ENCODE measurements at places on chromosomes 1 and 21. TPM values are rescaled to one million over a fixed set of nuclear protein-coding genes. Genes with fewer than 3 reads are reported as not detected.

DNA sequence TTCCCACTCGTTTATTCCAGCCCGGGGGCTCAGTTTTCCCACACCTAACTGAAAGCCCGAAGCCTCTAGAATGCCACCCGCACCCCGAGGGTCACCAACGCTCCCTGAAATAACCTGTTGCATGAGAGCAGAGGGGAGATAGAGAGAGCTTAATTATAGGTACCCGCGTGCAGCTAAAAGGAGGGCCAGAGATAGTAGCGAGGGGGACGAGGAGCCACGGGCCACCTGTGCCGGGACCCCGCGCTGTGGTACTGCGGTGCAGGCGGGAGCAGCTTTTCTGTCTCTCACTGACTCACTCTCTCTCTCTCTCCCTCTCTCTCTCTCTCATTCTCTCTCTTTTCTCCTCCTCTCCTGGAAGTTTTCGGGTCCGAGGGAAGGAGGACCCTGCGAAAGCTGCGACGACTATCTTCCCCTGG is 716 bp downstream of the OLIG2 start:
- DNase-seq: no peak

GRCh38 chr1:25760122-25760719 is 39.8 kb upstream of the SELENON start:
- no peak for DNase-seq

GRCh38 chr1:96488777-96489176 is 232.8 kb upstream of the PTBP2 start:
- DNase-seq: no peak

GRCh38 chr1:226551299-226551698 is 2.7 kb downstream of the STUM start:
- no peak for DNase-seq

DNA sequence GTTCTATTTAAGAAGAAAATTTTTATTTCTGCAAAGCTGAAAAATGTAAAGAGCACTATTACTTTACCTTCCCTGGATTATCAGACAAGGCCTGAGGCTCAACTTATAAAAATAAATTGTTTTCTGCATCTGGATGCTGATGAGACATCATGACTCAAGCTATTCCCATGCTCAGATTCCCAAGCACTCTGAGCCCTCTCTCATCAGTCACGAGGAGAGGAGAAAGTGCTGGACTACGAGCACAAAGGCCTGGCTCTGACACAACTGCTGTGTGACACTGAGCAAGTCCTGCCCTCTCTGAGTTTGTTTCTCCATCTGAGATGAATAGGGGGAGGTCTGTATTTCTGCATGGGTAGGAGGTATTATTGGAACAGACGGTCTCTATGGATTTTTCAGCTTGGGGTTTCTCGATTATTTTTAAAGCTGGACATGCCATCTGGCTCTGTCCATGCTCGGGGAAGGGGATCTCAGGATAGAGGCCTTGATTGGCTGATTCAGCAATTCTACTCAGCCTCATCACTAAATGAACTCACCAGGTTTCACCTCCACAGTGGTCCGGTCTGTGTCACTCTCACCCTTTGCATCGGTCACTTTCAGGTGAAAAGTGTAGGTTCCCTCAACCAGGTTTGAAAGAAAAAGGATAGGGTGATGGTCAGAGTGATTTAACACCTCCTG is 107.7 kb downstream of the KIAA0319L start:
- DNase-seq: no peak

- DNase-seq: no peak
Measured at GRCh38 chr1:50270926-50271325, 152.3 kb downstream of the DMRTA2 start.

DNA sequence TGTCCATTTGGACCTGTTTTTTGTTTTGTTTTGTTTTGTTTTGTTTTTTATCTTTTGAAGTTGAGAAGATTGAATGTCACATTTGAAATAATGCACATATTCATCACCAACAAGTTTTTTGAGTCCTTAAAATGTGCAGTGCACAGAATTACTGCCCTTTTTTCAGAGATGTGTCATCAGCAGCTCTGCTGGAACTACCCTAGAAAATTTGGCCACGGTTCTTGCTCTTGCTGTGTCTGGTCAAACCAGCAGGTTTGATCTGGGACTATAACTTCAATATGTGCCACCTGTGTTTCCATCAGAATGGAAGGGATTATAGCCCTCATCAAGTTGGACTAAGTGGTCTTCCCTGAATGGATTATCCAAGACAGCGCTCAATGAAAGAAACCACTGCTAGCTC is 24.1 kb upstream of the CNN3 start:
- DNase-seq: no peak

GRCh38 chr1:23098463-23099170 is 70.0 kb downstream of the LUZP1 start:
- DNase-seq: peak; percentile 64

- DNase-seq: peak; percentile 8
Measured at GRCh38 chr1:52686830-52687229, 11.3 kb downstream of the COA7 start.

GRCh38 chr1:58104960-58105359 is 441.6 kb downstream of the OMA1 start:
- no peak for DNase-seq

GRCh38 chr1:236282425-236282716 is 613 bp upstream of the ERO1B start:
- peak; percentile 56 for DNase-seq

DNA sequence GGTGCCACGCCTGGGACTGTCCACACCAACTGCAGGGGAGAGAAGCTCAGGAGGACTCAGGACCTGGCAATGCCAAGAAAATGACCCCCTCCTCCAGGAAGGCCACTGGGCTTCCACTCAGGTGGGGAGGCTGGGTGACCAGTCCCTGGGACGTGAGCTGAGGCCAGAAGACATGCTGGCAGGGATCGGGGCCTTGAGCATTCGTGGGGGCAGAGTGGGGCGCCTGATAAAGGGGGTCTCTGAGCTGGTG is 15.3 kb upstream of the COL6A2 start:
- no peak for DNase-seq

GRCh38 chr21:20800106-20800505 is 198.1 kb upstream of the NCAM2 start:
- no peak for DNase-seq

DNA sequence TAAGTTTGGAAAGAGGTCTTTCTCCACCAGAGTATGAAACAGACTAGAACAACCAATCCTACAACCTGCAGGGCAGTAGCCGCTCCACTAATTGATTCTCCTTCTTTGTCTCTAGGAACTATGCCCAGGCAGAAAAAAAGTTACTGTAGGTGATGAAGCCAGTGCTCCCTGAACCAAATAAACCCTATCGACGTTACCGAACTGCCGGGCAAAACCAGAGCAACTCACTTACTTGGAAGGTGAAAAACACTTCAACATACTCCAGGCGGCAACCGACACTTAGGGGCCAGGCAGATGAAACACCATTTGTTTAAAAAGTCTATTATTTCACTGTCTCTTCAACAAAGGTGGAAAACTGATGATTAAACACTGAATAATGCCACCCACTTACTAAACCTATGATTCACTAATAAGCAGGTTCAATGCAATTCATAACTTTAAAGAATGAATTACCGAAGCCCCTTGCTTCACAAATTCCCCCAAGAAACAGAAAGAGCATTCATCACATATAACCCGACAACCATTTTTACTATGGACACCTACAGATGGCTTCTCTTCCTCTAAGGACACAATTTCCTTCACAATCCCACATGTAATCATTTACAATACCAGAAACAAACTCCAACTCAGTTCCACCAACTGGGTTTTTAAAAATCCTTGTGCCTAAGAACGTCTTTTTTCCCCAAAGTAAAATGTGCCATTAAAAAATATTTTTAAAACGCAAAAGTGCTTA is 1.6 kb downstream of the NRIP1 start:
- no peak for DNase-seq

GRCh38 chr21:17388226-17388625 is 124.6 kb upstream of the CXADR start:
- no peak for DNase-seq

GRCh38 chr1:53207726-53208125 is 11.1 kb downstream of the CPT2 start:
- DNase-seq: no peak

DNA sequence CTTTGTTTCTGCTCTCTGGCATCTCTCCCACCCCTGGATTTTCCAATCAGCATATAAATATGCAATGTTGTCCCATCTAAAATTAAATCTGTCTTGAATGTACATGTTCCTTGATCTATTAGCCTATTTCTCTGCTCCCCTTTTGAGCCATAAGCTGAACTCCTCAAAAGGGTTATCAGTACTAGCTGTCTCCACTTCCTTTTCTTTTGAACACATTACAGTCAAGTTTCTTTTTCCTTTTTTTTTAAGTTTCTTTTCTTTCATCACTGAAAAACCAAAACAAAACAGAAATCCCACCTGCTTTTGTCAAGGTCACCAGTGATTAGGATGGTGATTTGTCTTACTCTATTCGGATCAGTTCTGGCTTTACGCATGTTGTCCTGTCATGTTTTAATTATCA is 29.3 kb downstream of the XCL2 start:
- DNase-seq: no peak

- DNase-seq: no peak
Measured at GRCh38 chr1:27690183-27690582, 18.2 kb upstream of the IFI6 start.

- no peak for DNase-seq
Measured at GRCh38 chr1:42385283-42385682, 4.7 kb downstream of the RIMKLA start.

GRCh38 chr1:172917972-172918371 is 132.8 kb downstream of the TNFSF18 start:
- no peak for DNase-seq

Gene PTGS2
- total RNA-seq: 0.29 TPM

Gene SPATA1
- total RNA-seq: 0.31 TPM

Gene SHE
- 5.0 TPM for total RNA-seq

Gene TACSTD2
- total RNA-seq: 3.3 TPM

Gene DENND2C
- total RNA-seq: 2.5 TPM

Gene NADK
- total RNA-seq: 104 TPM

Gene LCE1B
- total RNA-seq: not detected

Gene APOBEC4
- total RNA-seq: not detected

Gene RNF186
- 0.49 TPM for total RNA-seq
